ENCODE measurements at places on chromosomes 11 and 22. TPM values are rescaled to one million over a fixed set of nuclear protein-coding genes. Genes with fewer than 3 reads are reported as not detected.

The OR8D2 gene
- total RNA-seq = not detected

- DNase-seq = no peak
Measured at GRCh38 chr11:61963016-61963281, 4.5 kb downstream of the FTH1 start.

DNA sequence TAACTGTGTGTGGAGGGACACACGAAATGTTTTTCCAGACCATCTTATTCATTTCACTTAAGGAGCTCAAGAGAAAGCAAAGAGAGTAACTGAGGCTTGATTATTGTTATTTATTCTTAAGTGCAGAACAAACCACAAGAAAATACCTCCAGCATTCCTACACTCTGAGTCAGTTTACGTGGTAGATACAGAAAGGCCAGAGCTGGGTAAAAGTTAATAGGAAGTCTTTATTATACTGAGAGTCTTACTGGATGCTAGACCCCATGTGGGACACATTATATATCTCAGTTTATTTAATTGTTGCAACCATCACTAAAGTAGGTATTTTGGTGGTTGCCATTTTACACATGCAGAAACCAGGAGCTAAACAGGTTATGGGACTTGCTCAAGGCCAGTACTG, 261.4 kb upstream of the POU2AF2 start:
- DNase-seq = no peak

DNA sequence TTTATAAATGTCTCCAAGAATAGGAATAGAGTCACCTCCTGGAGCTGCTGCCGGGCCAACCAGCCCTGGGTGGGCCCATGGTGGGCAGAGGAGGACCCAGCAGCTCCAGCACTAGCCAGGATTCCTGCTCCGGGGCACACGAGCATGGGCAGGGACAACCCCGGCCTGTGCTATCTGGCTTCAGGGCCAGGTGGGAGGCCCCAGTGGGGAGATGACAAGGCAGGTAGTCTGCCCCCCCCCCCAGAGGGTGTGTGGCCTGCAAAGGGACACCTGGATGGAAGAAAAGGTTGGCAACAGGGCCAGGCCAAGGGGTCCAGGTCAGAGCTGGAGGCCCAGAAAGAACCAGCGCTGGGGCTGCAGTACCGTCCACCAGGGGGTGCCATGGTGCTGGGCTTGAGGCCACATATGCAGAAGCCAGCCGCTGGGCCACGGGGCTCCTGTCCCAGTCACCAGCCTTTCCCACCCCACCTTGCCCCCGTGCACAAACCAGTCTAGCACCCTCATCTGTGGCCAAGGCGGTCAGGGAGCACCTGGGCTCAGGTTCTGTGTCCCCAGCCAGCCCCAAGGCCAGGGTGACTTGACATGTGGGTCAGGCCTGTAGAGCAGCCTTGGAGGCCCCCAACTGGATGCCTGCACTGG, 3.4 kb downstream of the TSPAN32 start:
- DNase-seq = no peak

The PGA4 gene
- total RNA-seq = 0.31 TPM

The CRYAB gene
- 10.3 TPM for total RNA-seq

The TCP11L1 gene
- total RNA-seq = 39.8 TPM

GRCh38 chr11:34530545-34531234, 17.1 kb upstream of the ELF5 start:
- no peak for DNase-seq

DNA sequence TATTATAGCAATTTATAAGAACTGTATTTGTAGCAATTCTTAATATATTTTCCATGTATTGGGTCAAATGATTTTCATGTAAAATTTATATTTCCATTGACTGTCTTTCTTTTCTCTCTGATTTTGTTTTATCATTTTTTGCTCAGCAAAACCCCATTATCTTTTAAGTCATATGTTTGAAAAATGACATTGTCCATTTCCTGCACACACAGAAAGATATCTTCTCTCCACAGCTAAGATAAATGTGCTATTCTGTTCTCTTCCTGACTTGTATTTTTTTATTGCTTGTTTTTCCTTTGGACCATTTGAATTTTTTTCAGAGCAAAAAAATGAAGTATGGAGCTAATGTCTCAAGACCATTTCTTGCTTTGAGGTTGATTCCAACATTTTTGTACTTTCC, 6.3 kb upstream of the LRRC55 start:
- no peak for DNase-seq

GRCh38 chr11:61766353-61766841, 14.0 kb downstream of the MYRF start:
- DNase-seq = no peak

The OR52N4 gene
- total RNA-seq = not detected

The C11orf65 gene
- total RNA-seq = 0.62 TPM

- no peak for DNase-seq
Measured at GRCh38 chr11:108853864-108854263, 189.0 kb downstream of the DDX10 start.

DNA sequence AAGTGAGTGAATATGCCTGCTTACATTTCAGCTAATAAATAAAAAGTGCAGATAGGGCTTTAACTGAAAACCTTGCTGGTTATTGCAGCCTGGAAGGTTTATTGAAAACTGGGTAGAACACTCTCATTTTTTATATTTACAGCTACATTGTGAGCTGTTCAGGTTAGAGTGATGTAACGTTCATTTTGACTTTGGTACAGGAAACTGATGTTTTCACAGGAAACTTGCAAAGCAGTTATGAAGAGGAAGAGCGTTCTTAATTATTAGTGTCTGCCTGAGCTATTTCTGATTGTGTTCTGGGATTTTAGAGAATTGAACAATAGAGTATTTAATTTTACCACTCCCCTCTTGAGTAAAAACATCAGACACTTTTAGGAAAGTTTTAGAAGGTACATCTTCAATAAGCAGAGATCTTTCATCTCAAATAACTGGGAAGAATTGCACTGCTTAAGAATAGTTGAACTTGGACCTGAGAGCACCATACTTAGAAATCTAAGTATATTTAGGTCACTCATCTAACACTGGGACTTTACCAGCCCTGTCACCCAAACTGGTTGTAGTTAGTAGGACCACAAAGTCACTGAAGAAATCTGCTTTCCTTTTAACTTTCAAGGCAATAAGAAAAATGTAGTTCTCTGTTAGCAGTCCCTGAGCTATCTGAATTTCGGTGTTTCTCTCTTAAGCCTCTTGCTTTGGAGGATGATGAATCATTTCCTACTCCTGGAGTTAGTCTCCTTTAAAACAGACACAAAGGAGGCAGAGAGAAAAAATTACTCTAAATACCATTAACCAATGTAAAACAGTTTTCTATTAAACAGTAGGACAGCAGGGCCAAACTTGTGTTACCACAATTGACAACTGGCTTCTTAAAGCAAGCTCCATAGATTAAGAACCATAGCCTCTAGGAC, 128.6 kb upstream of the DDI1 start:
- no peak for DNase-seq

GRCh38 chr22:47062126-47062525, 299.7 kb downstream of the TBC1D22A start:
- DNase-seq = no peak

The CSNK2A3 gene
- 5.5 TPM for total RNA-seq

The PATE4 gene
- not detected for total RNA-seq

The MYBPC3 gene
- not detected for total RNA-seq

DNA sequence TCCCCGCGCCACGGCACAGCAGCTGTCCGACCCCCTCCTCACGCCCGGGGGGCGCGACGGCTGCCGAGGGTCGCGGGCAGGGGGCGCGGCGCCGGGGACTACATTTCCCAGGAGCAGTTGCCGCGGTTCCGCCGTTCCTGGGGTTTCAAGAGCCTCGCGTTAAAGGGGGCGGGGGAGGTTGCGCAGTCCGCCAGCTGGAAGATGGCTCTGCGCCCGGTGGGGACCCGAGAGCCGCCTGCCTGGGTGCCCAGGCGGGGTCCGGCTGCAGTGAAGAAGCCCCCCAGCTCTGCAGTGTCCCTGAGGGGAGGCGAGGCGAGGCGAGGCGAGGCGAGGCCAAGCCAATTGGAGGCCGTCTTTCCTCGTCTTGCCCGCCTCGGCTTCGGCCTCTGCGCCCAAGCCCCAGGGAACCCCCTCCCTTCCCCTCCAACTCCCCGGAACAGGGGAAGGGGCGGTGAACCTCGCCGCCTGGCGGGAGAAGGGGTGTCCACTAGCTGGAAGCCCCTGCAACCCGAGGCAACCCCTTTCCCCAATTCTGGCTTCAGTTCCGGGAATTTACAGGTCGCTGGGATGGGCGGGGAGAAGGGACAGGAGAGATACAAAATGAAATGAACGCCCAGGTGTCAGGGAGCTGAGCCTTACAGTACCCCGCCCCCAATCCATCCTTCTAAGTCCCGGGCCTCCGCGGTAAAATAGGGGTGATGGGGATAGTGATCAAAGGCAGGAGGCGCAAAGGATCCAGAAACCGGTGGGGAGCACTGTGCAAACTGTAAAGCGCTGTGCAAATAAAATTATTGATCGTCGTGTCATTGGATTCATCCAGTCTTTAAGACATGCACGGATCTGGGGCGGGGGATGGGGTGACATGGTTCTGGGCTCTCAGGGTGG, 5.2 kb upstream of the GCAT start:
- peak; percentile 46 for DNase-seq

DNA sequence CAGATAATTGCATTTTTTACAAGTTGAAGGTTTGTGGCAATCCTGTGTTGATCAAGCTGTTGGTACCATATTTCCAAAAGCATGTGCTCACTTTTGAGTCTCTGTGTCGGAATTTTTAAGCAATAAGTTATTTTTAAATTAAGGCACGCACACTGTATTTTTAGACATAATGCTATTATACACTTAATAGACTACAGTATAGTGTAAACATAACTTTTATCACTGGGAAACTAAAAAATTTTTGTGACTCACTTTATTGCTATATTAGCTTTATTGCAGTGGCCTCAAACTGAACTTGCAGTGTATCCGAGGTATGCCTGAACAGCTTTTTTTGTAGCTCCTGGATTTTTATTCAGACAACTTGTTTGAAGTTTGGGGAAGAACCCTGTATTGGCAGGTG, 31.3 kb upstream of the RRM1 start:
- DNase-seq = no peak

DNA sequence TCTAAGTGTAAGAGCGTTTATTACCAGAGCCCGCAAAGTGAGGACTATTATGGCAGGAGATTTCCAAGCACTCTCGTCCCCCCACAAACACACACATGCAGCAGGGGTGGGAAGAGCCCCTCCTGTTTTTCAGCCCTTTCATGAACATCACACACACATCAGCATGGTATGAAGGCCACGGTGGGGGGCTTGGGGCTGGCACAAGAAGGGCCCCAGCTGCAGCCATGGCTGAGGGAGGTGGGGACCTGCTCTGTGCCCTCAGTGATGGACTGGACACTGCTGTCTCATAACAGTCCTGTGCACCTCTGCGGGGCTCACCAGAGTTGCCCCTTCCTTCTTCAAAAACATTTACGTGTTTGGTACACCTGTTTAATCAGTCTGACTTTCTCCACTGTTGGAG, 650.7 kb downstream of the BRD1 start:
- DNase-seq = no peak

DNA sequence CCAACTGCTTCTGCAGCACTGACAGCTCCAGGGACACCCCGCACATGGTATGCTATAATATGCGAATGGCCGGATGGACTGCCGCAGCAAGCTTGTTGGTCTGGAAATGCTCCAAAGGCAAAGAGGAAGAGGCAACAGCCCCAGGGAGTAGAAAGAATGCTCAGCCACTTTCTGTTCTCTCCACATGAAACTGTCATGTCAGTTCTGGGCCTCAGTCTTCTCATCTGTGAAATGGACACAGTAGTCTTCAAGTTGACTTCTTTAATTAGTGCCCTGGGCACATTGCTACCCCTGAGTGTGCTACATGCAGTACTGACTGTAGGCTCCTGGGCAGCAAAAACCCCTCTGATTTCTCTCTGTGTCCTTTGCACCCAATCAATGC, 19.9 kb downstream of the IL10RA start:
- no peak for DNase-seq

- no peak for DNase-seq
Measured at GRCh38 chr22:46763051-46763705, 728 bp downstream of the TBC1D22A start.

The OR52I2 gene
- not detected for total RNA-seq

The OR10A6 gene
- total RNA-seq = not detected

- peak; percentile 3 for DNase-seq
Measured at GRCh38 chr11:13667245-13667644, 1.2 kb upstream of the FAR1 start.

DNA sequence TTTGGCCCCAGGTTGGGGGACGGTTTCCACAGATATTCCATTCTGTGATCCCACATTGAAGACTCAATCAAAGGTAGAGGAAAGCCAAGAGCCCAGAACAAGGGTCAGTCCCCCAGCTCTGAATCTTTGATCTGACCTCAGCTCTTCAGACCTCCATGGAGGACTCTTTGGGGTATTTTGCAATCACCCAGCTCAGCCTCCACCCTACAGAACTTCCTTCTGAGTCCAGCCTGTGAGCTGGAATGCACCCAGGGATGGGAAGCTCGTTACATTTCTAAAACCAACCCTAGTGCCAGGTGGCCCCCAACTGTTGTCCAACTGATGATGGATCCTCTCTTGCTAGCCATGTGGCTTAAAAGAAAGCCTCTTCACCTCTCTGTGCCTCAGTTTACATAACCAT, 335.3 kb downstream of the MN1 start:
- no peak for DNase-seq

The RFPL1 gene
- total RNA-seq = not detected

DNA sequence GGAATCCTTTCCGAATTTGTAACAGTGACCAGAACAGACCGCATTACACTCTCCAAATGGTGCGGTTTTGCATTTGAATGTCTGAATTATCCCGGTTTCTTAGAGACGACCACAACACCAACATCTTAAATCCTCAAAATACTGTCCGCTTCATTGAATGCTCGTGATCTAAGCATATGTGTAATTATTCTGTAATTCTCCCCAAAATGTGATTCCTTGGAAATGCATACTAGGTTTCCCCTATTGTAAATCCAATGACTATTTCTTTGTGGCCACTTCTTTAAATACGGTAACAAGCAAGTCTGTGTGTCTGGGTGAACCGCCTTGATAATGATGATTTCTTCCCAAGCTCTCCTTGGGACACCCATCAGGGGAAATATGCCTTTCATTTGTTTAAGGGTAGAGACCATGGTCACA, 87.3 kb upstream of the DBX1 start:
- DNase-seq = no peak

GRCh38 chr22:32850591-32851517, 49.3 kb downstream of the TIMP3 start:
- DNase-seq = peak; percentile 18

- DNase-seq = no peak
Measured at GRCh38 chr11:125062931-125063428, at the start of gene SLC37A2. TSS of gene SLC37A2 (plus strand) at chr11:125063305. CDS start at chr11:125063368, 63 bp downstream.

- no peak for DNase-seq
Measured at GRCh38 chr11:119419834-119420492, 3.0 kb downstream of the THY1 start.

- no peak for DNase-seq
Measured at GRCh38 chr11:37333345-37333744, 735.3 kb upstream of the RAG2 start.

The APOA5 gene
- total RNA-seq = not detected

The PNPLA3 gene
- 12.8 TPM for total RNA-seq

All from occipital lobe (tissue), 3 donors.